ENCODE measurements at places on chromosomes 13 and 19.

- DNase-seq, result no peak
Observed at GRCh38 chr19:4173479-4174212, 8.7 kb downstream of the SIRT6 start.

DNA sequence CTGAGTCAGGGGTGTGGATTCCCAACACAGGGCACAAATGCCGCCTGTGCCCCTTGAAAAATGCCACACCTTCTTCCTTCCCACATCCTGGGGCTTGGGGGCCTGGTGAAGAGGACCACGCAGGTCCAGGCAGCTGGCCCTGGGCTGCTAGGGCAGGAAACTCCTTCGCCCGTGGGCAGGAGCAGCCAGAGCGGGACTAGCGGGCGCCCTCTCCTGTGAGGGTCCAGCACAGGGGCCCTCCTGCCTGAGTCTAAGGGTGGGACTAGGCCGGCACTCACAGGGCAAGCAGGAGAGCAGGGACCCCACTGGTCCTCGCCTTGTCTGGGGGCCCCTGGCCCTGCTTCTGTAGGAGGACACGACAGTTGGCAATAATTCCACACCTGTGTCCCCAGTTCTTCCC, 7.5 kb upstream of the CEBPA start:
- no peak for DNase-seq

- DNase-seq, result peak; percentile 15
Observed at GRCh38 chr13:34671137-34671536, 270.9 kb upstream of the NBEA start.

GRCh38 chr19:47421844-47422395, 2.6 kb upstream of the MEIS3 start:
- DNase-seq, result no peak

DNA sequence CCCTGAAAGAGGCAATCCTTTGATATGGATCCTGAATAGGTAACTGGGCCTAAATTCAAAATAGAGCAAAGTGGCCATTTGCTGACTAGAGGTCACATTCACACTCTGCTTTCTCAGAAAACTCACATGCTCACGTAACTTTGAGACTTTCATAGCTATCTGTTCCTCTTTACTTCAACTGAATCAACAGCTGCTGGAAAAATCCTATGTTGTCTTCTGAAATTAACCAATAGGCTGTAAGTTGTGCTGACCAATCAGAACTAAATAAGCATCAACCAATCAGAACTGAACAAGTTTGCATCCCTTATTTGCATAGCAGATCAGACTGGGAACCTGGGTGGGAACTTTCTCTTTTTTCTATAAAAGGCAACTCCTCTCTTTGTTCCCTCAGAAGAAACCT, 24.0 kb upstream of the TBC1D4 start:
- no peak for DNase-seq

DNA sequence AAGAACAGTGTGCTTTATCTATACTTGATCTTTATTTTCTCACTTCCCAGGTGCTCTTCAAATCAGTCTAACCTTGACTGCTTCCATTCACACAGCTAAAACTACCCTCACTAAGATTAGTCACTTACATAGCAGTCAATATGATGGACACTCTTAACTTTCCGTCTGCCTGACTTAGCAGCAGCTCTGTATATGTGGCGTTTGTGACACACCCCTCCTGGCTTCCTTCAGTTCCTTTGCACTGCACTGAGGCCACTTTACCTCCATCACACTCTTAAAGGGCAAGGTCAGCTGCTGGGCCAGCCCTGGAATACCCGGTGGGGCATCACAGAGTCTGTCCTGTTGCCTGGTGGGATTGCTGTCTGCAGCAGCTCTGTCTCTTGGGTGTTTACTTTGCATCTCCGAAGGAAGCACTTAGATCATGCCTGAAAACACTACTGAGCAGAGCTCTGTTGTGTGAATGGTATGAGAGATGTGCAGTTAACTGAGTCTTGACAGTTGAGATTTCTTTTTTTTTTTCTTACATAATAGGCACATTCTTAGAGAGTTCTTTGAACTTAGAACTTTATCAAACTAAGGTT, 35.6 kb upstream of the IL17D start:
- DNase-seq, result no peak

DNA sequence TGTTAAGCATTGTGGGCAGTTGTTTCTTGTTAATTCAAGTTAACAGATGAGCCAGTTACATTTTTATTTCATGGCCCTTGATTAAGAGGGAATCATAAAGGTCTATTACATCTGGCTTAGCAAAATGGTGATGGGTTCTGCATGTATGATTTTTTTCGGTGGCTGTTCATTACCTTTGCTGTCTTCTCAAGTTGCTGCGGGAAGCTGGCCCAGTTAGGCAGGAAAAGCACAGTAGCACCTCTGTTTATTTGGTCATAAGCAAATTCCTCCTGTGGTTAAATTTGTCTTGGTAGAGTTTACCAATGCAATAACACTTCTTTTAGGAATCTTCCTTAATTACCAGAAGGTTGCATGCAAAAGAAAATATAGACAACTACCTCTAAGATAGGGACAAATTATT, 104.5 kb downstream of the FRY start:
- DNase-seq, result no peak

DNA sequence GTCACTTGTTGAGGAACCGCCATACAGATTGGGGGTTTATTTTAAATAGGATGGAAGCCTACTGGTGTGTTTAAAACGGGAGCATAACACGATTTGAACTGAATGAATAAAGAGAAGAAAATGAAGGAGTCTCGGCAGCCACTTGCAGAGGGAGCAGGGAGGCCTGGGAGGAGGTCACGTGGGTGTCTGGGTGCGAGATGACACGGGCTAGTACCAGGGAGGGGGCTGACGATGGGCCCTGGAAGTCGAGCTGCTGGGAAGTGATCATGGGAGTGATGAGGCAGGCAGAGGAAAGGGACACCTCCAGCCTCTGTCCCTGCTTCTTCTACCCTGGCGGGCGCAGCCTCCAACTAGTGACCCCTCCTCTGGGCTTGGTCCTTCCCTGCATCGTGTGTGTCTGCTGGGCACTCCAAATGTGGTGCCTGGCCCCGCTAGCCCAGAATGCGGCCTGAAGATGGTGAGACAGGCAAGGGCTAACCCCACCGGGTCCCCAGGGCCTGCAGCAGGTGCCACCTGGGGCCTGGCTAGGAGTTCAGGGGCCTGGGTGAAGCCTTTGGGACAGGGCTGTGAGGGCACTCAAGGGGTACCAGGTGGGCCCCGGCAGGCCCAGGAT, 35.5 kb downstream of the CRTC1 start:
- no peak for DNase-seq

- no peak for DNase-seq
Observed at GRCh38 chr19:10044390-10044789, 31.1 kb downstream of the RDH8 start.

- no peak for DNase-seq
Observed at GRCh38 chr19:18765224-18765623, 25.9 kb downstream of the COMP start.

DNA sequence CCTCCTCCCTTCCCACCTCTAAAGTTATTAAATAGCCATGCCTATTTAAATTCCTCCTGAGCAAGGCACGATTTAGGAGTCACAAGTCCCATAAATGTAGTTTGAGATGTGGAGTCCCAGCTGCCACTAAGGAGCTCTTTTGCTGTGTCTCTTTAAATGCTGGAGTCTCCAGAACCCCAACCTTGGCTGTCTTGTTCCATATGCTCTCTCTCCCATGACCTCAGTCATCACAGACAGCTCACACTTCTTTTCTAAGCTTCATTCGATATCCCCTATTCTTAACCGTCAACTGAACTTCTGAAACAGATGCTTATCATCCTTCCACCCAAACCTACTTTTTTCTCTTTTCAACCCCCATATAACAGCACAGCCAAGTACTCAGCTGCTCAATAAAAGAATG, 197.1 kb downstream of the VWA8 start:
- no peak for DNase-seq

GRCh38 chr13:40466272-40466671, 200.2 kb downstream of the FOXO1 start:
- no peak for DNase-seq

DNA sequence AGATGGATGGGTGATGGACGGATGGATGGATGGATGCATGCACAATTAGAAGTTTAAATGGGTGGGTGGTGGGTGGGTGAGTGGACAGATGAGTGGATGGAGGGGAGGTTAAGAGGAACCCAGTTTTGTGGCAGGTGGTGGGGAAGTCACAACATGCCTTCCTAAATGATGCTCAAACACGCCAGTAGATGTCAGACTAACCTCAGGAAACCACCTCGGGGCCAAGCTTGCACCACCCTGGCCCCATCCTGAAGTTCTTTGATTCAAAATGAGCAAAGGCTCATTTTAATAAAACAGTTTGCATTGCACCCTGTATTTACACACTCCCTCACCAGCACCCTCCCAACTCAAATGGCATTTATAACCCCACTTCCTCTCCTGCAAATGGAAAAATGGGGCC, 91.4 kb upstream of the CACNA1A start:
- no peak for DNase-seq

DNA sequence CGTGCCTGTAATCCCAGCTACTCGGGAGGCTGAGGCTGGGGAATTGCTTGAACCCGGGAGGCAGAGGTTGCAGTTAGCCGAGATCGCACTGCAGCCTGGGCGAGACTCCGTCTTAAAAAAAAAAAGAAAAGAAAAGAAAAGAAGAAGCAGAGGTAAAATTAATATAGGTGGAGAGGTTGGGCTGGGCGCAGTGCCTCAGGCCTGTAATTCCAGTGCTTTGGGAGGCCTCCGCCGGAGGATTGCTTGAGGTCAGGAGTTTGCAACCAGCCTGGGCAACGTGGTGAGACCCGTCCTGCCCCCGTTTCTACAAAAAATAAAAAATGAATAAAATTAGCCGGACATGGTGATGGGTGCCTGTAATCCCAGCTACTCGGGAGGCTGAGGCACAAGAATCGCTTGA, 912 bp upstream of the TUBA3C start:
- DNase-seq, result no peak

DNA sequence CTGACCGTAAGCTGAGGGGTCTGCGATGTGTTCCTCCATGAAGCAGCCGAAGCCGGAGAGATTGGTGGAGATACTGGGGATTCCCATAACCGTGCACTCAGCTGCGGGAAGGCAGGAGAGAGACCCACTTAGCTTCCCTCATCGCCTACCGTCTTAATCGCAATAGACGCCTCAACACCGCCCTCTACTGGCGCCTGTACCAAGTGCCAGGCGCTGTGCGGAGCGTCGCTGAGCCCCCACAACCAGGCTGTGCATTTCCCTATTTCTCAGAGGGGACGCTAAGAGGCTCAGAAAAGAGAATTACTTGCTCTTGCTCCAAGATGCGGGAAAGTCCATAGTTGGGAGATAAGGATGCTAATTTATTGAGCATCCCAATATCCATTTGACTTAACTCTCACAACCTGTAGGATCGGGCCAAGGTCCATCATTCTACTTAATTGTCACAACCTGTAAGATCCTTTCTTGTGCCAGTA, 5.8 kb downstream of the FTL start:
- peak; percentile 69 for DNase-seq

All from tibial nerve (tissue), 4 donors.